ENCODE measurements at places on chromosomes 5 and 9.

- DNase-seq, result no peak
Measured at GRCh38 chr9:137465000-137465719, 6.0 kb upstream of the NSMF start.

DNA sequence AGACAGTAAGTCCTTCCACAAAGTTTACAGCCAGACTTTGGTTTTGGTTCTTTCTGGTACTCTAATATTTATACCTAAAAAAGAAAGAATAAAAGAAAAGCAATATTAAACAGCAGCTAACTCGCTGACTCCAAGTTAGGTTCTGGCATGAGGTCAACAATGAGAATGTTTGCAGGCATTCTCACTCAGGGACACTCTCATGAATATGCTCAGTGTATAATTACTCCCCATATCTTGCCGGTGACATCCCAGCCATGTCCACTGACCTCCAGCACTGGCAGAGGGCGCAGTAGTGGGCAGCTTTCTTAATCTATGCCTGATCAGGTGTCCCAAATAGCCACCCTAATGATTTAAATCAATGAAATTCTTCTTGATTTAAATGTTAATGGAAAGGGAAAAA lies 151.5 kb downstream of the BNC2 start:
- no peak for DNase-seq

DNA sequence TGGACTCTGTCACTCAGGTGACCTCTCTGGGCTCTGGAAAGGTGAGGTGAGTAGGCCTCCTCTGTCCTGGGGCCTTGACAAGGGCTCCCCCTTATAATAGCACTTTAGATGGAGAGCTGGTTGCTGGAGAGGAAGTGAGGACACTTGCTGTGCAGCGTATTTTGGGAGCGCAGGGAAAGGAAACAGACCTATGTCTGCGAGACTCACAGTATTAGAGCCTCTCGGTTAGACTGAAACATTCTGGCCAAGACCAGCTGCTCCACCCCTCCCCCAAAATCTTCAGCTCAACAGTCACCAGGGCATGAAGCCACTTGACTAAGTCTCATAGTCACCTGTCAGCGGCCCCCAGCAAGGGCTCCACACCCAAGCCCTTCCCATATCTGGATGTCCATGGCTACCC lies 213.6 kb downstream of the AGTPBP1 start:
- DNase-seq, result no peak

GRCh38 chr5:171010086-171010485 lies 148.3 kb downstream of the RANBP17 start:
- no peak for DNase-seq

GRCh38 chr5:129098488-129099183 lies 4.1 kb downstream of the ISOC1 start:
- no peak for DNase-seq

GRCh38 chr9:87836536-87836935 lies 46.1 kb upstream of the SPATA31E1 start:
- no peak for DNase-seq

GRCh38 chr5:179130101-179130681 lies 70.0 kb downstream of the ZNF354C start:
- DNase-seq, result no peak

DNA sequence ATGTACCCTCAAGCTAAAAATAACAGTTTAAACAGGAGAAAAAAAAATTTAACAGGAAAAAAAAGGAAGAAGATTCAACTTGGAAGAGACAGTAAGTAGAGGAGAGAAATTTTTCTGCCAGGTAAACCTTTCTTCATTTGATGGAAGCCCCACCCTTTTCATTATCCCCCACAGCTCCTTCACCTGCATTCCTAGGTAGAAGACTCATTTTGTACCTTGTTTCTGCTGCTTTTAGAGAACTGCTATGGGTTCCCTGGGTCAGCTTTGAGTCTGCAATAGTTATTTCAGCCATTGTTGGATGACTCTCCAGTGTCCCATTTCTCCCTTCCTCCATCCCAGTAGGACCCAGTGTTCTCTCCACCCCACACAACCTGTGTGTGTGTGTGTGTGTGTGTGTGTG lies 74.1 kb upstream of the CPEB4 start:
- DNase-seq, result no peak

DNA sequence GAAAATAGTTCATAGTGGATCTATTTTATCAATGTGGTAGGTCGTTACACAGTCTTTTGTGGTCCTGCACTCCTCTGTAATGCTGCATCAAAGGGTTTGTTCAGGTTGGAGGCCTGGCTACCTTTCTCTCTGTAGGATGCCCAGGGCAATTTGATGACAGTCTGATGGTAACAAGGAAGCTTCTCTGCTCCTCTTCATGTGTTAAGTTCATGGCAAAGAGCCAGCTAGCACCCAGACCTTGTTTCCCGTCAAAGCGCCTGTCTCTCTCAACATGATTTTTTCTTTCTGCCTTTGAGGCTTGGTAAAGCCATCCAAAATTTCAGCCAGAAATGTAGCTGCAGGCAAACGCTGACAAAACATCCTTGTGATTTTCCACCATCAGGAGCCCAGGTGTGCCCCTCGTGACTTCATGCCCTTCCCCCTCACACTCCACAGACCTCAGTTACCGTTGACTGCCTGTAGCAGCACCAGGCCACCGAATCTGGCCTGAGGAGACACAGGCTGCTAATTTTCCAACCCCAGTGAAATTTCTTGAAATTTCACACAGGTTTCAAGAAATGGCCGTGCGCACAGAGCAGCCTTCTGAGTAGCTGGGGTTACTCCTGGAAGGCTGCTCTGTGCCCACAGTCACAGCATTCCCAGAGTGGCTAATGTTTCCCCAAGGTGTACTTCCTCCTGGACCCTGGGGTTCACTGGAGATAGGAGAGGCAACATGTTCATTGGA lies 292.7 kb downstream of the CWC27 start:
- no peak for DNase-seq

DNA sequence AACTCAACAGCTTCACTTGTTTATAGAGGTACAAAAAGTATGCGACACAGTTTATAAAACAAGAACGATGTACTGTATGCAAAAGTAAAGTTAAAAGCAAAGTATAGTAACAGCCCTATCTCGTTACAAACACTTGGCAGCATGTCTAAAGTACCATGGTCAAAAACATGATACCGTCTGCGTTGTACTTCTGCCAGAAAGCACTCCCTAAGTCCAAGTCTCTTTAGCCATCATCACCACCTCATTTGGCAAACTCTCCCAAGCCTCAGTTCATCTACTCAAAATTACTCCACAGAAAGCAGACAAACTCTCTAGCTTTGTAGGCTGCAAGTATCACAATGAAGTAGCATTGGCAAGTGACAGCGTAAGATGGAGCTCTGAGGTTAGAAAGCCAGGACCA lies 73.4 kb downstream of the NFIB start:
- no peak for DNase-seq

DNA sequence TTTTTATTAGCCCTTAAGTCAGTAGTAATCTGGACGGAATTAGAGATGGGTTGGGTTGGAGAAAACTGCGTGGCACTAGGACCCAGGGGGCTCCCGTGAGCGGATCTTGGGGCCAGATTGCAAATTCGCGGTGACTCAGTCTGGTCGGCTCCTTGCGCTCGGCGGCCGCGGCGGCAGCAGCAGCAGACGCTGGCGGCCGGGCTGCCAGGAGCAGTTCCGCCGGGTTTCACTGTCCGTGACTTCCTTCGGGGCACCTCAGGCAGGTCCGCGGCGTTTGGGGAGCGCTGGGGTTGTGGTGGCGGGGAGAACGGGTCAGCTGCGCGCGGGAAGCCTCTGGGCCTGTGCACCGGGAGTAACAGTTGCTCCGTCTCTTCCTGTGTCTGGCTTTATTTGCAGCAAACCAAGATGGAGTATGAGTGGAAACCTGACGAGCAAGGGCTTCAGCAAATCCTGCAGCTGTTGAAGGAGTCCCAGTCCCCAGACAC lies 31.6 kb downstream of the TNPO1 start:
- peak; percentile 84 for DNase-seq

DNA sequence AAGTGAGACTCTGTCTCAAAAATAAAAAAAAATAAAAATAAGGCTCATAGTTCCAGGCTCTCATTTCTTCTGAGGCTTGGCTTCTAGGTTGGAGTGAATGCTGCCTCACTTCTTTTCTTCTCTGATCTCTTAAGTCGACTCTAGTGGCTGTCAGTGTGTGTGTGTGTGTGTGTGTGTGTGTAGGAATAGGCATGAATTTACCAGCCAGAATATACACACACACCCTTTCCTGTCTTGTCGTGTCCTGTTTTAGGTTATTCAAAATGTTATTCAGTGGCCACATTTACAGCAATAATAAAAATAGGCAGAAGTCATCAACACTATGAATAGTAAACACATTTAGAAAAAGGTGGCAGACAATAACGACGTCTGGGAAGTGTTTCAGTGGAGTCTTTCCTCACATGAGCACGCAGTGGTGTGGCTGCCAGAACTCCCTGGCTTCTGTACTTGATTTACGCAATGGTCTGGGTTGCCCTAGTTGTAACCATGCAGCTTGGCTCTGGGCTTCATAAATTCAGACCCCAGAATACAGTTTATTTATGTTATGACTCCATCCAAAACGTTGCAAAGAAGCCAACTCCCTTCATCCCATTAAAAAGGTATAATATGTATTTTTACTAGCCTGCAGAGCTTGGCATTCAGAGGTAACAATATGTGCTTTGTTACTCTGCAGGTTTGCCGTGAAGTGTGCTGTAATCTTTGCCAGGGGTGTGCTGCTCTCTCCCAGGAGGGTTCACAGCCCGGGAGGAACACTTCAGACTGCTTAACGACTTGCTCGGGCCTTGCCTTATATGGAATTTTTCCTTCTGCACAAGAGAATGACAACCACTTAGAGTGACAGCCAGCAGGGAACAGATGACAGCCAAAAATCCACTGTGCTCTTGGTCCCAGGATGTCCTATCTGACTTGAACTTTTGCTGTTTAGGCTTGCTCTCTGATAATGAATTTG lies 34.4 kb upstream of the PALM2AKAP2 start:
- peak; percentile 20 for DNase-seq

DNA sequence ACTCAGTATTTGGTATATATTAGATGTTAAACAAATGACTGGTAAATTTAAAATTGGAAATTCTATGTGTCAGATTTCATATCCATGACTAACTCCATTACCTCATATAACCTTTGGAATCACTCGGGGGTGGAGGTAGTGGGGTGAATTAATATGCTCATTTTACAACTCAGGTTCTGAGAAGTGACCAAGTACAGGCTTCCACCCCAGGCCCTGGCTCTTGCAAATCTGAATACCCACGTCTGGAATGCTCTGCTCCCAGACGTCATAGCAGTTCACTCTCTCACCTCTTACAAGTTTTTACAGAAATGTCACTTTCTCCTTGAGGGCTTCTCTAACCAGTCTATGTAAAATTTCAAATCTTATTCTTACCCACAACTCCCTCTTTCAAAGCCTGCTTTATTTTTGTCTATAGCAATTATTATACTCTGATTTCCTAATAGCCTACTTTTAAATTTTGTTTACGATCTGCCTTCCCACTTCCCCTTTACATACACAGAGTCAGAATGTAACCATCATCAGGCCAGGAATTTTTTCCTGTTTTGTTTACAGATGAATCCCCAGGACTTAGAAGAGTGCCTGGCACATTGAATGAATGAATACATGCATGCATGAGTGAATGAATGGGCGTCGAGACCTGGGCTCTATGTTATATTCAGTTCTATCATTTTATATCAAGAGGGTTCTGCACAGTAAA lies 134.1 kb upstream of the IFNE start:
- DNase-seq, result no peak

GRCh38 chr5:126094991-126095390 lies 328.2 kb upstream of the GRAMD2B start:
- no peak for DNase-seq

DNA sequence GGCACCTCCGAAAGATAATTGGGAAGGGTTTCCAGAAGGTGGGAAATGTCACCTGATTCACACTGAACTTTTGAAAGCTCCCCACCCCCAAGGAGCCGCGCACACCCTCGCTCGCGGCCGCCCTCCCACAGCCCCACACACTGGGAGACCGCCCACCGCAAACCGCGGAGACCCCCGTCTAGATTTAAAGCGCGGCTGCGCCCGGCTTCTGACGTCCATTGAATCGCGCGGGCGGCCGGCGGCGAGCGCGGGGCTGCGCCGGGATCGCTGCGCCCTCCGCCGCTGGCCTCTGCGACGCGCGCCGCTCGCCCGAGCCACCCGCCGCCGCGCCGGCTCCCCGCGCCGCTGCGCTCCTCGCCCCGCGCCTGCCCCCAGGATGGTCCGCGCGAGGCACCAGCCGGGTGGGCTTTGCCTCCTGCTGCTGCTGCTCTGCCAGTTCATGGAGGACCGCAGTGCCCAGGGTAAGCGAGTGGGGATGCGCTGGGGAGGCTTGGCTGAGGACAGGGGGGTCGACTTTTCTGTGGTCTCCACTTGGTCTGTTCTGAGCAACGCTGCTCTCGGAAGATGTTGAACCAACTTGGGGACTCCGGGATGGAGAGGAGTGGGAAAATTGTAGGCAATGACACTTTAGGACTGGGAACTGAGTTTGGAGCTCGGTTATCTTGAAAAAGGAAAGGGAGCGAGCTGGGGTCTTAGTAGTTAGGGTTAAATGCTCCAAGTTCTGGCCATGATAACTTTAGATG lies at the start of gene FST:
FST (plus strand) TSS at position 214 of the 743 bp plus-strand sequence; CDS start at position 377, 163 bp downstream.
- peak; percentile 77 for DNase-seq

DNA sequence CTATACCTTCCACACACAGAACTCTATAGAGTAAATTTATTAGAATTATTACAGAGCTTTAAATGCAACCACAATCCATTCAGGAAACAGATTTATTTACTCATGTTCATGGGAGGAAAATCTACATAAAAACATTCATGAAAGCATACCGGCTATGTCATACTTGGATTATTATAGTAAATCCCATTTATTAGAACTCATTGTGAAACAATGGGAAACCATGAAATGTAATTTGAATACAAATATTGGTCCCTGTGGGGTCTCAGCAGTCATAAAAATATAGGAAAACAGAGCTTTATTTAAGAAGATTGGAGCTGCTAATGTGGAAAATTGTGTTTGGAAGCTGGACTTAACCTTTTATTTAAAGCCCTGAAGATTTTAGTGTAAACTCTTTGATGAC lies 80.7 kb downstream of the HAPLN1 start:
- DNase-seq, result no peak

DNA sequence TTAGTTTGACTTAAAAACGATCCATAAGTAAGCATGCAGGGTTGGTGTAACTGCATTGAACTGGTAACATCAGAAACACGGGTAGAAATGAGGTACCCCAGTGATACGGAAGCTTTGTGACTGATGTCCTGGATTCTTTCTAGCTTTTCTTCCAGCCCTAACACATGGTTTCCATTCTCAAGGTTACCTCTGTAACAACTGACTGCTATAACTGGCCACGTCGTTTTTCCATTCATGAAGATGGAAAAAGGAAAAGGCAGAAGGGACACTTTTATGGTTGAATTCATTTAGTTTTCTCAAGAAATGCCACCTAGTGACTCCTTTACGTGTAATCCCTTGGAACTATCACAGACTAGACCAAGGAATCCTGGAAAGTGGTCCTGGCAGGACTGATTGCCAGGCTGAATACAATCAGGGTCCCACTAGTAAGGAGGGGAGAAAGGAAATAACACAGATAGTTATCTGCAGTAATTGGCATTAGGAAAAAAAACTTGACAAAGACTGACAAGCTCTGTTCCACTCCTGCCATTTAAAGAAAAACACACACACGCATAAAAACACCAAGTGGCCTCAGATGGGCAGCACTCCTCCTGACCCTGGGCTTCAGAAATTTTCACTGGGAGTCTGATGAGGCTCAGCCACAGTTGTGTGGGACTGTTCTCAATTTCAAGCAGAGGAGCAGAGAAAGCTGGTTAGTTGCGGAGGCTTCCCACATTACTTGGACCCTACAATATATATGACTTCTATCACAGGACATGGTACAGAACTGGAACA lies 77.5 kb upstream of the ZNF169 start:
- no peak for DNase-seq

GRCh38 chr9:98789483-98790133 lies 6.7 kb downstream of the ANKS6 start:
- no peak for DNase-seq

GRCh38 chr9:18865542-18865941 lies 167.5 kb downstream of the SAXO1 start:
- no peak for DNase-seq

GRCh38 chr9:8633784-8634183 lies 834.2 kb upstream of the DMAC1 start:
- no peak for DNase-seq
